ENCODE measurements at places on chromosomes 12 and 14.

DNA sequence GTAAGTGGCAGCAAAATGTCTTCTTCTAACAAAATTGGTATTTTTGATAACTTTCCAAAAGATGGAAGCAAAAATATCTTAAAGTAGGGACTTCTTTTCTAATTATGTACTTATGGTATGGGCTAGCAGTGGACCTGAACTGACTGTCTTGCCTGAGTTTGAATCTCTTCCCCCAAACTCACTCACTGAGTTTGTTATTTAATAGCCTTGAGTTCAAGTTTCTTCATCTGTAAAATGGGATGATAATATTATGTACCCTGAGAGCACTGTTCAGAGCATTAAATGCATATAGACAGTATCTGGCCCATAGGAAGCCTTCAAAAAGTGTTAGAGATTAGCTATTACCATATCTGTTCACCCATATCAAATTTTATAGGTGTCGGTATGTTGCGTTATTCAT lies 210.4 kb upstream of the NUDT4 start:
- DNase-seq, result no peak

- DNase-seq, result no peak
These were observed 3.4 kb downstream of the PPTC7 start for GRCh38 chr12:110579535-110580253.

DNA sequence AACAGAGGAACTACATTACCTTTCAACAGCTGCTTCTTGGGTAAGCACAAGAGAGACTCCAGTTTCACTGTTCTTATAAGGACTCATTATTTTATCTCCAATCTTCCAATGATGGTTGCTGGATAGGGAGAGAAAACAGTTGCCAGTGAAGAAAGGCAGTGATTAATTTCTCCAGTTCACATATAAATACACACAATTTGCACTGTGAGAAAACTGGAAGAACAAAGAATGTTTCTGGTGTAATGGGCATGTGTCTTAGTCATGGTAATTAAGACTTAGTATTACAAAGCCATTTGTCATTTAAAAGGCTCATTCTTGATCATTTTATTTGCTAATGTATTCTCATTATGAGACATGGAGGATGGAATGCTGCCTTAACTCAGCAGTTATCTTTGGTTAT lies 78.0 kb upstream of the FAR2 start:
- DNase-seq, result peak; percentile 12

DNA sequence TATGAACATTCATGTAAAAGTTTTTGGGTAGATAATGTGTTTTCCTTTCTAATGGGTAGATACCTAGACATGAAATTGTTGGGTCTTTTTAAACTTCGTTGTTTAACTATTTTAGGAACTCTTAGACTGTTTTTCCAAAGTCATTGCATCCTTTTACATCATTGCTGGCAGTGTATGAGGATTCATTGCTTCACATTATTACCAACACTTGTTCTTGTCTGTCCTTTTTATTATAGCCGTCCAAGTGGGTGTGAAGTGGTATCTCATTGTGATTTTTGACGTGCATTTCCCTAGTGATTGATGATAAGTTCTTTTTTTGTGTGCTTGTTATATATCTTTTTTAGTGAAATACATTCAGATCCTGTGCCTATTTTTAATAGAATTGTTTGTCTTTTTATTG lies 39.4 kb downstream of the USP15 start:
- DNase-seq, result no peak

GRCh38 chr14:81178063-81178462 lies 42.7 kb downstream of the GTF2A1 start:
- DNase-seq, result no peak

All from M059J (cell line).